Hypothalamus (tissue), 51 donors: ENCODE measurements at places on chromosomes 1 and 21.

- DNase-seq: no peak
These were observed 36.5 kb upstream of the BARHL2 start for GRCh38 chr1:90753556-90753955.

GRCh38 chr1:21641537-21641936 is 27.6 kb downstream of the RAP1GAP start:
- DNase-seq: no peak

DNA sequence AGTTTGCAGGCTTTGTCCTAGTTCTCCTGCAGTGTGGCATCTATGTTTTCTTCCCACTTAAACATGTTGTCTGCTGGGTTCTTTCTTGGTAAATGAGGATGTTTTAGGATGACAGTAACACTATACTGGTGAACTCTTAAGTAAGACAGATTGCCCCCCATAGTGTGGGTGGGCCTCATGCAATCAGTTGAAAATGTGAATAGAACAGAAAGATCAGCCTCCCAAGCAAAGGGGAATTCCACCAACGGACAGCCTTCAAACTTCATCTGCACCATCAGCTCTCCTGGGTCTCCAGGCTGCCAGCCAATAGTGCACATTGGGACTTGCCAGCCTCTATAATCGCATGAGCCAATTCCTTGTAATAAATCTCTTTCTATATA is 10.7 kb upstream of the TARBP1 start:
- no peak for DNase-seq

DNA sequence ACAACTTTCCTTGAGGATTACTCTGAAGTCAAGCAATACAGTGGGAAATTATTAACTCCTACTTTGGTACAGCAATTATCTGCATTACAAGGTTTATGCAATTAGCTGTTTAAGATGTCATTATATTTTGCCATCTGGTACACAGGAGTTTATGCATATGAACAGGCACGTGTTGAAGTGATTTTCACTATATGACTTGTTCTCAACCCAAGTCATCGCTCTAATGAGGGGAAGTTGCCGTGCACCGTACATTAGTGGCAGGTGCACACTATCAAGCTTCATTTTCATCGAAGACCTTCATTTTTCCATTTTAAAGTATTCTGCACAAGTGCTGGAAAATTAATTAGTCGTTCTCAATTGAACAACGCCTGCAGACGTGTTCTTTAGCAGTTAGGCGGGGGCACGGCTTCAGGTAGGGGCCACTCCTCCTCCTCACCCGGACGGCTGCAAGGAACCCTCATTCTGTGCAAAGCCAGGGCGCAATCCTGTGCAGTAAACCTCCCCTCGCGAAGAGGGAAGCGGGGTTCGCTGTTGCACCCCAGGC is 39.8 kb upstream of the NFIA start:
- DNase-seq: no peak

GRCh38 chr21:33402001-33402979 is 923 bp upstream of the IFNGR2 start:
- peak; percentile 46 for DNase-seq

DNA sequence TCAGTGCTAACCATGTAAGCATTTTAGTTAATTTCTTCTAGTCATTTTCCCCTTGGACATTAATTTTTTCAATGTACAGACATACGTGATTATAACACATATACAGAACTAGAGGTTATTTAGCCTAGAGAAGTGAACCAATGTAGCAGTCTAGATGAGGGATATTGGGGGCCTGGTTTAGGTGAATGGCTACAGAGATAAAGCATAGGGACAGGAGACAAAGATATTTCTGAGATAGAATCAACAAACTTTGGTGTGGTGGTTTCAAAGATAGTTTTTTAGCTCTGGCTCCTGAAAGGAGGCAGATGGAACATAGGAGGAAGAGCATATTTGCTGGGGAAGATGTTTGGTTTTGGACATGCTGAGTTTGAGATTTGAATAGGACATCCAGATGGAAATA is 23.0 kb downstream of the RLF start:
- no peak for DNase-seq

GRCh38 chr1:33972676-33973395 is 109.0 kb downstream of the HMGB4 start:
- DNase-seq: no peak

GRCh38 chr1:15730936-15731335 is 5.1 kb upstream of the SLC25A34 start:
- DNase-seq: no peak

DNA sequence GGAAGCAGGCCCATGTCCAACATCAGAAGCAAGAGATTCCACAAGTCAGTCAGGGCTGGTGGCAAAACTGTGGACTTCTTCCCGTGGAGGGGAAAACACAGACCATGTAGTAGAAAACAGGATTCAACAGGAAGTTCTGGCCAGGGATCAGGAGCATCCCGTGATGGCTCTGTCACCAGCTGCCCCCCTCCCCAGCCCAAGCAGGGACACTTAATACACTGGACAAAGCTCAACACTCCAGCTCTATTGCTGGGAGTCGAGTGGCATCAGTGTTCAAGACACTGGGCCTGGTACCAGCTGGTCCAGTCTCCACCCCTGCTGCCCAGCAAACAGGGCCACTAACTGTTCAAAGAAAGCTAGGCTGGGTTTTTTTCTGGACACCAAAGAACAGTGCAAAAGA is 3.7 kb downstream of the SLC45A3 start:
- peak; percentile 92 for DNase-seq

DNA sequence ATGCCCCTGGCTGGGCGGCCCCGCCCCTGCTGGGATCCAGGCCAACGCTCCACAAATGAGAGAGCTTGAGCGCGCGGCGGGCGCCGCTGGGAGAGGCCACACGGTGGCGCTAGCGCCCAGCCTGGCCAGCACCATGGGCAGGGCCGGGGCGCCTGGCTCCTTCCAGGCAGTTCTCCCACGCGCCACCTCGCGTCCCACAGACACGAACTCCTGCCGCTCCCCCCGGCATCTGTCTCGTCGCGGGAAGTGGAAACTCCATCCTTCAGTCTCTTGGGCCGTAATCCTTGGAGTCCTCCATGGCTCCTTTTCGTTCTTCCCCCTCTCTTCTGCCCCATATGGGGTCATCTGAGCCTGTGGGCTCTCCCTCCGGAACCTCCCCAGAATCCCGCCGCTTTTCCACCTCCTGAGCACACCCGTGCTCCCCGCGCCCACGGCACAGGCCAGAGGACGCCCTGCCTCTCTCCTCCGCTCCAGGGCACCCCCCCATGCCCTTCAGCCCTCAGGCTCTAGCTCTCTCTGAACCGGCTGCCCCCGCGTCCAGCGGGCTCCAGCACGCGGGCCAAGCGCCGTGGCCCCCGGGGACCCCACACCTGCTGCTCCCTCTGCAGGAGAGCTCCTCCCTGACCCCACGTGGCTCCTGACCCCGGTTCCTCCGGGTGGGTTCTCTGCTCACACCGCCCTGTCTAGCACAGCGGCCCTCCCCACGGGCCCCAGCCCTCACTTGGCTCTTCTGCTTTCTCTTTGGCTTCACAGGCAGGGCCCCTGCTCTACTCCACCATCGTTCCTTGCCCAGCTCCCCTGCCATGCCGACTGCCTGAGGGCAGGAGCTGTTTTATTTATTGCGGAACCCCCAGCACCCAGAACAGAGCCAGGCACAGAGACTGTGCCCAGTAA is 31.9 kb upstream of the EDN2 start:
- DNase-seq: peak; percentile 72

DNA sequence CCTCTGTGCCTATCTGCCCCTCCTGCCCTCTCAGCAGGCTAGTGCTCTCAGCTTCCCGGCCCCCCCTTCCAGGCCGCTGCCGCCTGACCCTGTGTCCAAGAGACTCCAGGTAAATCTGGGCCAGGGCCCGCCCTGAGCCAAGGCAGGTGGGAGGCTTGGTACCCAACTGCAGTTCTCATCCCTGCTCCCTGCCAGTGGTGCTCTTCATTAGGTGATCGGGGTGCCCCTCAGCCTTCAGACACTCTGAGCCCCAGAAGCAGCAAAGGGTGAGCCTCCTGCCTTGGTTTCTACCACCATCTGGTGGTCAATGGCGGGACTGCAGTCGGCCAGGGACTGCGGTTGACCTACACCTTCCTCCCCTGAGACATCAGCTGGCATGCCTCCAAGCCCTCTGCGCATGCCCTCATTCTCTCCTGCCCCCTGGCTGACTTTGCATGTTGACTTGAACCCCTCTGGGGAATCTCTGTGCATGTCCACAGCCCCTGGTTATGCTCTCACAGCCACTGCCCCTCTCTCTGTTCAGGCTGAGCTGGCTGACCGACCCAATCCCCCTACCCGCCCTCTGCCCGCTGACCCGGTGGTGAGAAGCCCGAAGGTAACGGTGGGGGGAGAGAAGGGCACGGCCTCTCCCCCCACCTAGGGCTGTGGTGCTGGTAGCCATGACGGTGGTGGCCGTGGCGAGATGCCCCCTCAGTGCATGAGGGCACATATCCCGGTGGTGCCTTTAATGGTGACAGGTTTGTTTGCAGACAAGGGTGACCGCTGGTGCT is 2.0 kb upstream of the EFNA4 start:
- DNase-seq: no peak

GRCh38 chr1:159171688-159172501 is 480 bp downstream of the CADM3 start:
- DNase-seq: no peak

- no peak for DNase-seq
These were observed 67.5 kb downstream of the NVL start for GRCh38 chr1:224262373-224263054.

DNA sequence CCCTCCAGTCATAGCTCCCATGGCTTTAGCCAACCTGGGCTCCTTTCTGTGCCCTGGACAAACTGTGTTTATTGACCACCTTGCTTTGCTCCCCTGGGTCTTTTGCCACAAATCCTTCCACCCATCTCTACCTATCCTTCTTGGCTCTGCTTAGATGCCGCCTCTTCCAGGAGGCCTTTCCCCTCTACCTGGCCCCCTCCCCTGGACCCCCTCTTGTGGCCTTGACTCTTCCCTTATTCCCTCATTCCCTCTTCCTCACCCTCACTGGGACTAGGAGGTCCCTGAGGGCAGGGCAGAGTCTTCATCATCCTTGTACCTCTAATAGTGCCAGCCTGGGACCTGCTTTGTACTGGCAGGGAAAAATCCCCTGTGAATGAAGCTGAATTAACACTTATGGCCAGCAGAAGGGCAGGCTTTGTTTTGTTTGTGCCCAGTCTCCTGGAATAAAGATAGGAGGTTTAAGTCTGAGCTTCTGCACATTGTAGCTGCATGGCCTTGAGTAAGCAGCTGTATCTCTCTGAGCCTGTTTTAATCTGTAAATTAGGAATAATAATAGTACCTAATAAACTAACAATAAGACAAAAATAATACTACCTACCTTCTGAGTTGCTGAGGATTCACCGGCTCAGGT is 13.7 kb downstream of the PTPRU start:
- no peak for DNase-seq
